ENCODE measurements at places on chromosomes 7 and 10. TPM values are rescaled to one million over a fixed set of nuclear protein-coding genes. Genes with fewer than 3 reads are reported as not detected.

DNA sequence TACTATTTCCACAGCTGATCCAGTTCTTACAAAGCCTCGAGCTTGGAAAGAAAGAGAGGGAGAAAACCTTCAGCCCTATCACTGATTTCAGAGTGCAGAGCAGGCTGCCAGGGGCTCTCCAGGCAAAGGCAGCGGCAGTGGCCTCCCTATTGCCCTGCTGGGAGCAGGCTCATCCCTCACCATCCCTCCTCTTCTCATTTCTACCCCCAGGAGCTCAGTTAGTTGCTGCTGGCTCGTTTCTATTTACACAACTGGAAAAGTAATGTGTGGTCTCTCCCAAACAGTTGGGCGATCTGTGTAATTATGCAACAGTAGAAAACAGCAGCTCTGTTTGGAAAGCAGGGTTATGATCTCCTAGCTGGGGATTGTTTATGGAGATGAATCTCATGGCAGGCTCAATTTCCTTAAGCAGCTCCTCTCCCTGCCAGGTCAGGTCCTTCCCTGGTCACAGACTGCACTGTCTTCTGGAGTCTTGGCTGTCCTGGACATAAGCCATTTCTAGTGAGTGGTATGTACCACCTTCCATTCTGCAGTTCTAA lies 28.7 kb upstream of the TNS3 start:
- DNase-seq, result no peak

- DNase-seq, result peak; percentile 6
Observed at GRCh38 chr10:132110111-132110521, 44.4 kb downstream of the JAKMIP3 start.

- no peak for DNase-seq
Observed at GRCh38 chr10:126909147-126909546, 3.9 kb downstream of the DOCK1 start.

DNA sequence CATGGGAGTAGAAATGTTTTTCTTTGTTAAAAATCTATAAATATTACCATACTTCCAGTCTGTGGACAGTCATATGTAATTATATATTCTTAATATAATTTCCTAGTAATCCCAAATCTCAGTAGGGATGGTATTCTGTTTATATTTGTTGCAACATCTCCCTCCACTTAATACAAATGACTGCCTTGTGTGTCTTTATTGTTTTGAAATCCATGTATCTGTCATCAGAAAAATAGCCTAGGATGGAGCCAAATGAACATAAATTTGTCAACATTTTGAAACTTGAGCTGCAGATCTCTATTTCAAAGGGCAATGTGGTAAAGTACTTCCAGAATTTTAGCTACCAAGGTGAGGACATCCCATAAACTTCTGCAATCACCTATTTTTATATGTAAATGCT lies 290.7 kb downstream of the TSPAN12 start:
- no peak for DNase-seq

GRCh38 chr7:149317986-149318672 lies 56.1 kb downstream of the ZNF783 start:
- peak; percentile 78 for DNase-seq

DNA sequence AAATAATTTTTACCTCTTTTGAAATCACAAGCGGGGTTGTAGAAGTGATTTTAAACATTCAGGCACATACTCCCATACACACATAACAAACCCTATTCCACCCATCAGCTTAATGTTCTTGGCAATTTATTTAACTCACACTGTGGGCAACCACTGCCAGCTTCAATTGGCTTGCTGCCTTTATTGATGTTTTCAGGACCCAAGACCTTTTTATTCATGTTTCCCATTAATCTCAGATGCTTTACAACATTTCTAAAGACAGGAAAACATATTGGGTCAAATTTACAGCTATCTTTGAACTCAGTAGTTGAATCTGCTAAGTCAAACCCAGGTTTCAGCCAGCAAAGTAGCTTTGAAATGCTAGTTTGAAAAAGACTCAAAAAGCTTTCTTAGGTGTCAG lies 72.9 kb upstream of the TEX47 start:
- DNase-seq, result no peak

GRCh38 chr10:61543831-61544230 lies 90.7 kb upstream of the TMEM26 start:
- no peak for DNase-seq

DNA sequence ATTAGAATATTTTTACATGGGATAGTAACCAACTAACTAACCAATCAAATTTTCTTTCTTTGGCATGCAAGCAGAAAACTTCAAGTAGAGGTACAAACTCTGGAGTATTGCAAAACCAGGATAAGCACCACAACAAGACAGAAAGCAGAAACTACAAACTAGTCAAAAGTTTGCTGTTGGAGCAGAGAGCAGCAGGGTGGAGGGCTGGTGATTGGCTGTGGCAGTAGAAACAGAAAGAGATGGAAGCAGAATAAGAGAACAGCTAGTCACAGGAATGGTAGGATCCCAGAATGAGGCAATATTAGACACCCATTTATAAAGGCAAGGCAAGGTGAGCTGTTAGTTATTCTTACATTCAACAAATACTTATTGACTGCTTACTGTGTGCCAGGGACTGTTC lies 6.8 kb upstream of the MACC1 start:
- DNase-seq, result no peak

DNA sequence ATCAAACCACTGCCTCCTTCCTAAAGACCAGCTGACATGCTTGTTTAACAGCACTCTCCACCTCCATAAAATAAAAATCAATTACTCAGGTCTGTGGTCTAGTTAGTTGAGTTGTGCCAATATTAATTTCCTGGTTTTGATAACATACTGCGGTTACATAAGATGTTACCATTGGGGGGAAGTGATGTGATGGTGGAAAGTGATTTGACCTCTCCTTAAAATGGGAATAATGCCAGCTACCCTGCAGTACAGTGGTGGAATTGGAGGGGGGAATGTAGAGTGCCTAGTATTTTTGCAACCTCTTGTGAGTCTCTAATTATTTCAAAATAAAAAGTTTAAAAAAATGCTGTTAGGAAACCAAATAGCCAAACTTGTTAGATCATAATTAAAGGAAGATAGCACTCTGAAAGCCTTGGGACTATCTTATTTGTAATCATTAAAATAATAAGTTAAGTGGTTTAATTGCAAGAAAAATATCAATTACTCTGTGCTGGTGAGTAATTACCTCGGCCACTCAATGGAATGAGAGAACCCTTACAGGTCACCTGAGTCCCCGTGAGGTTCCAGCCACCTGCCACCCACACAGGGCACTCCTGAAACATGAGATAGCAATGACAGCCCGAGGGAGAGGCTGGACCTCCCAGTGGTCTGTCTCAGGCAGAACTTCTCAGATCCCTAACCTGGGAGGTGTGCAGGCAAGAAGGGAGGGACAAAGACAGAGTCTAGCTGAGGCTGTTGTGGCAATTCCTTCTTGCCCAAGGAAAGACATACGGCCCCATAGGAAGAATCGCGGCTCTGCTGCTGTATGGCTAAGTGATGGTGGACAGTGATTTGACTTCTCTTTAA lies 94.1 kb downstream of the SH3PXD2A start:
- DNase-seq, result no peak

DNA sequence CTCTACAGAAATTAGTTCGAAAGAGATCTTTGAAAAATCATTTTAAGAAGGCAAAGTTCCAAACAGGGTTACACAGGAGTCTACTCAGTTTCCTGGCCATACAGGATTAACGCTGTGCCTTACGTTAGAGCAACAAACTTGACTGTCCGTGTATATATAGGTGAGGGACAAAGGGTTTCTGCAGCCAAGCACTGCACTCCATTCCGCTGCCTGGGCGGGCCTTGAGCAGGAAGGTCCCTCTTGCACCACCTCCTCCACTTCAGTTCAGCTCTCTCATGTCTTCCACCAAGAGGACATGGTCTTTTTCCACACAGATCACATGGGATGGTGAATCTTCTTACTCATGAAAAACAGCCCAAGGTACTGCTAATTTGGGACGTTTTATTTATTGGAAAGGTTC lies 43.2 kb downstream of the MCMBP start:
- no peak for DNase-seq

DNA sequence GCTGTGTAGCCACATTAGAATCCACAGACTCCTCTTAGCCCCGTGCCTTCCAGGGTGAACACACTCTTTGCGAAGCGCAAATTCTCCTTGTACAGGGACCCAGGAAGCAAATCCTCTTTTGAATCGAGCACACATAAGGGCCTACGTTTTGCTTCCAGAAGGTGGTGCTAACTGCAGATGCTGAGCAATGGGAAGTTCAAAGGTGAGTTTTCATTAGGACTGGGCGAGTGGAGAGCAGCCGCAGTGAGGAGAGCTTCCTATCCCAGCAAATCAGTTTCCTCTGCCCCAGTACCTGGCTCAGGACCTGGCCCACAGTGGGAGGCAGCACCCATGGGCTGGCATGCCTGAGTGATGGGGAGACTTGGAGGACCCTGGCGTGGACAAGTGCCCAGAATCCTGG lies 23.5 kb upstream of the GPR26 start:
- no peak for DNase-seq

- DNase-seq, result no peak
Observed at GRCh38 chr7:141193066-141193465, 119.2 kb downstream of the TMEM178B start.

- DNase-seq, result no peak
Observed at GRCh38 chr10:15815242-15815885, 44.9 kb downstream of the MINDY3 start.

DNA sequence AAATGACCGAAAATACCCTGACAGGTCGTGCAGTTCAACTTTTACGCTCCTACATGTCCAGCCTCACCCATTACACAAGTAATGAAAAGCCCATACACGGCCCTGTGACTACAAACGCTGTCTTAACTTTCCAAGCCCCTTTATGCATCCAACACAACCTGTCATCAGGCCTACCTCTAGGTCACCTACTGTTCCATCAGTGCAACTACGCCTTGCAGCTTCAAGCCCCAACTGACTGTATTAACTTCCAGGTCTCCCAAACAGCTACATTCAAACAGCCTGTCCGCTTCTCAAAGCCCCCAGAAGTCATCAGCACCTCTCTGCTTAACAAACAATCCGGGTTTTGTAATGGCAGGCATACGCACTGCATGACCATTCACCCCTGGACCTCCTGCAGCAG lies 19.2 kb downstream of the ZNF107 start:
- no peak for DNase-seq

GRCh38 chr7:151446412-151446811 lies 6.5 kb upstream of the CRYGN start:
- DNase-seq, result no peak

- DNase-seq, result no peak
Observed at GRCh38 chr7:151740081-151740851, 136.6 kb downstream of the PRKAG2 start.

The CDNF gene
- total RNA-seq, result 1.4 TPM

The CRTAC1 gene
- total RNA-seq, result 1.1 TPM

The HOXA9 gene
- total RNA-seq, result not detected
